T-helper 9 cell (primary cell): ENCODE measurements at places on chromosomes 1 and 21.

DNA sequence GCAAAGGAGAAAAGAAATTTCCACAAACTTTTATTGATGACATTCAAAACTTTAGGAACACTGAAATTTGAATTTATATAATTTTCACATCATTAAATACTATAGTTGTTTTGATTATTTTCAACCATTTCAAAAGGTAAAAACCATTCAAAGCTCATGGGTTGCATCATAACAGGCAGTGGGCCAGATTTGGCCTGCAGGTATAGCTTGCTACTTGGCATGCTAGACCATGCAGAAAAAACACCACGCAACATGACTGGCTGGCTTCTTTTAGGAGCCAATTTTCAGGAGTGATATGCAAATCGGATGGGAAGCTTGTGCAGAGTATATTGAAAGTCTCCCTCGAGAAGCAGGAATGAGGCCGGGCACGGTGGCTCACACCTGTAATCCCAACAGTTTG is 144.8 kb downstream of the GLUL start:
- no peak for DNase-seq

GRCh38 chr1:214337511-214337910 is 56.6 kb downstream of the SMYD2 start:
- DNase-seq, result no peak

- DNase-seq, result no peak
Observed at GRCh38 chr1:48356901-48357300, 115.1 kb downstream of the SPATA6 start.

GRCh38 chr21:46424039-46424591 is 34.6 kb upstream of the DIP2A start:
- no peak for DNase-seq

DNA sequence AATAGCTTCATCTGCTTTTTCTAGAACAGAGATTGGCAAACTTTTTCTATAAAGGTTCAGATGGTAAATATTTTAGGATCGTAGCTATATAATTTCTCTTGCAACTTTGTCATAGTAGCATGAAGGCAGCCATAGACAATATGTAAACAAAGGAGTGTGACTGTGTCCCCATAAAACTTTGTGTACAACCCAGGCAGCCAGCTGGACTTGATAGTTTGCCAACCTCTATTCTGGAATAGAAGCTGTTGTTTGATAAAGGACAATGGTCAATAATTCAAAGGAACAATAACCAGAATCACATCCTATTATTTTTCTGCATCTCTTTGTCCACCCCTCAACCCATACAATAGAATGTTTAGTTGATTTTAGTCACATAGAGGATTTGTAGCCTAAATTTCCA is 286.7 kb downstream of the LMX1A start:
- DNase-seq, result no peak

DNA sequence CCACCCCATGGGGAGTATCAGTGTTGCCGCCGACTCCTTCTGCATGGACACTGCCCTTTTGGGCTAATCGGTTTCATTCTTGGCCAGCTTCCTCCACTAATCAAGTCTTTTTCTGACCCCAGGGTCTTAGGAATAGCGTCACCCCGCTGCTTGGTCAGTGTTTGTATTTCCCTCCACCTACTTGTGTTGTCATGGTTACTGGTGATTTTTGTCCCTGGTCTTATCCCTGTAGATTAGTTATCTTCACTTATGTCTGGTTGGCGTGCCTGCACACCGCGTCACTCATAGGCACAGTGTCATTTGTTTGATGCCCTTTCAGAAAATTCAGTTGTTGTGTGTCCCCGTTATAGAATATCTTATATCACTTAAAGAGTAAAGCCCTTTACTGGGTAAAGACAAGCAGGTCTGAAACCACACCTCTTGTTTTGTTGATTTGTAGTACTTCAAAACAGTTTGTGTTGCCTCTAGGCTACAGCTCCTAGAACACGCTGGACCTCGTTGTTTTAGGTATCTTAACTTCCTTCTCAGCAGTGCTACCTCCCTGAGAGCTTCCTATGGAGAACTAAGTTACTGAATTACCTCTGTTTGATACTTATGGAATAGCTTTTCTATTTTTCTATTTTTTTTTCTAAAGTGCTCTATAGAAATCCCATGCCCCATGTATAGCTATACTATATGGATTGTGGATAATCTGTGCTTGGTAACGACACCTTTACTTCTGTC is 868 bp downstream of the PPP1R12B start:
- DNase-seq, result no peak

GRCh38 chr1:246003442-246003730 is 503.7 kb downstream of the SMYD3 start:
- DNase-seq, result no peak

GRCh38 chr1:183418696-183419095 is 516 bp upstream of the NMNAT2 start:
- DNase-seq, result no peak

GRCh38 chr1:41695118-41695745 is 210.7 kb upstream of the EDN2 start:
- no peak for DNase-seq

DNA sequence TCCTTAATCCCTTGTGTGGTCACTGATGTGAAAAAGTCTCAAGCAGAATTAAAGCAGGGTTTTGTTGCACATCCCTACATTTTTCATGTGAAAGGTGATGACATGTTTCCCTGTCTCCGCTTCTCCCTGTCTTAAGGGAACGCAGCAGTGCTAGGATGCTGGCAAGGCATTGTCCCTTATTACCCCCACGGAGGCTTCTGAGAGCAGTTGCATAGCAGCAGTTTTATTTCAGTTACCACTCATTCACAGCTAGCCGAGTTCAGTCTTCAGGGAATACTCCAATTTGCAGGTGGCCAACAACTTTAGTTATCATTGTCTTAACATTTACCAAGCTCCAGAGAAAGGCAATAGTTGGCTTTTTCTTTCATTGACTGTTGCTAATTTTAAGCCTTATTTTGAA is 89.1 kb downstream of the CLEC20A start:
- no peak for DNase-seq
